ENCODE measurements at places on chromosomes 13 and 19.
A peak's percentile ranks its signal among the peaks of the same experiment; 100 is the strongest.

DNA sequence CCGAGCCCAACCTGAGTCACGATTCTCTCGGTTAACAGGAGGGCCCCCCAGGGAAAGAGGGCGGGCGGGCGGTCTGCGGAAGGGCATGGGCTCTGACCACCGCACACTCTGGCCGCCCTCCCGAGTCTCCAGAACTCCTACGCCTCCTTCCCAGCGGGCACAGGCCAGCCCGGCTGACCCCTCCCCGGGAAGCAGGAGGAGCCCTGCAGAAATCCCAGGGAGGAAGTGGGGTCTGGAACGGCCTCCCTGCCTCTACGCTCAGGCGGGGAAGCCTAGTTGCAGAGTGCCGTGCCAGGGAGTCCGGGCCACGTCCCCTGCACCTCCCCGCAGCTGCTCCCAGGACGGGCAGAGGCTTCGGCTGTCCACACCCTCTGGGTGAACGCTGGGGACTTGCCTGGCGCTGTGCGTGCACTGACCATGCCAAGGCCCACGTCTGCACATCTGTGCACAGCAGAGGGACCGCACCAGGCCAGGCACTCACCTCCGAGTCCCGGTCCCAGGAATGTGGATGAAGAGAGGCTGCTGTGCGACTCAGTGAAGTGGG, 20.8 kb downstream of the TCF3 start:
- no peak for DNase-seq

DNA sequence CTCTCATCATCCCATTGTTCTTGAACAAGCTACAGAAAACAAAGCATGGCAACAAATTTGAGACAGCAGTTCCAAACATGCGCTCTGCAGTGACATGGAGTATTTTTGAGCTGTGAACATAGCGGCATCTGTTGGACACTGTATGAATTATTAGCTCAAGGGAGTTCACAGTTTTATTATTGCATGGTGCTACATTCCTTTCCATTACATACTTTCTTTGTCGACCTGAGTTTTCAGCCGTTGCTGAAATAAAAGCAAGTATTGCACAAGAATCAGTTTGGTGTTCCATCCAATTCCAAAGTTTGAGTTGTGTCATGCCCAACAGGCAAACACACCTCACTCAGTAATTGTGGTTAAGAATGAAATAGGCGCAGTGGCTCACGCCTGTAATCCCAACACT, 30.1 kb upstream of the METTL21C start:
- DNase-seq: peak; percentile 49

DNA sequence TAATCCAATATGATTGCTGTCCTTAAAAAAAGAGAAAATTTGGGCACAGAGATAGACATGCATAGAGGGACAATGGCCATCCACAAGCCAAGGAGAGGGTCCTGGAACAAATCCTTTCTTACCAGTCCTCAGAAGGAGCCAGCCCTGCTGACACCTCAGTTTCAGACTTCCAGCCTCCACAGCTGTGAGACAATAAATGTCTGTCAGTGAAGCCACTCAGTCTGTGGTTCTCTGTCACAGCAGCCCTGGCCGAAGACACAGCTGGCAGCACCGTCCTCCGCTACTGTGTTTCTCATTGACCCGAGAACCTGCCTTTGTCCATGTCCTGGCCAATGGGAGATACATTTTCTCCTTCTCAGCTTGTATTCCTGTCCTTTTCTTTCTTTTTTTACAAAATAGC, 207.9 kb downstream of the TM9SF2 start:
- DNase-seq: no peak

DNA sequence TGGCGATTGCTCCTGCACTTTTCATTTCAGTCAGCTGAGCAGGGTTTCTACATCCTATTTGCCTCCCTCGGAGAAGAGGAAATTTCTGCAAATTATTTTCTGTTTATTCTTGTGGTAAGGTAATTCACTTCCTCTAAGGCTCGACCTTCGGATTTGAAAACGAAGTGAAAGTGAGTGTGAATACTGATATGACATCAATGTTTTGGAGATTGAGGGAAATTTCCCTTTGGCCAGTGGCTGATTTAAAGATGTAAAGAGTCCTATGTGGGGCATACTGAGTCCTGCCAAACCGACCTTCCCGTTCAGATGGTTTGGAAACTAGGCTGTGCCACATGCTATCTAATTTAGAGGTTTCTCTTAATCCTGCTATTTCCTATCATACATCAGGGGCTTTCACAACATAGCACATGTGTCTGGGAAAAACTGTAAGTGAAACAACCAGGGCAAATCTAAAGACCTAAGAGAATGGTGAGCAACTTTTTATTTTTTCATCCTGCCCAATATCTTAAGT, 112.3 kb downstream of the POSTN start:
- DNase-seq: no peak

- no peak for DNase-seq
Measured at GRCh38 chr19:39696387-39696786, 7.9 kb upstream of the LGALS14 start.

GRCh38 chr19:5193192-5193591, 147.4 kb downstream of the PTPRS start:
- no peak for DNase-seq

GRCh38 chr13:92265408-92265807, 867.0 kb downstream of the GPC5 start:
- DNase-seq: no peak

All from hematopoietic multipotent progenitor cell treated with erythropoietin and hydrocortisone succinate and interleukin-3 and kit ligand, for 6 days (in vitro differentiated cells).